Hindlimb muscle (tissue), 1 donor: ENCODE measurements at places on chromosomes 2 and 18.

GRCh38 chr2:152396763-152397162 is 61.8 kb downstream of the FMNL2 start:
- DNase-seq, result no peak

DNA sequence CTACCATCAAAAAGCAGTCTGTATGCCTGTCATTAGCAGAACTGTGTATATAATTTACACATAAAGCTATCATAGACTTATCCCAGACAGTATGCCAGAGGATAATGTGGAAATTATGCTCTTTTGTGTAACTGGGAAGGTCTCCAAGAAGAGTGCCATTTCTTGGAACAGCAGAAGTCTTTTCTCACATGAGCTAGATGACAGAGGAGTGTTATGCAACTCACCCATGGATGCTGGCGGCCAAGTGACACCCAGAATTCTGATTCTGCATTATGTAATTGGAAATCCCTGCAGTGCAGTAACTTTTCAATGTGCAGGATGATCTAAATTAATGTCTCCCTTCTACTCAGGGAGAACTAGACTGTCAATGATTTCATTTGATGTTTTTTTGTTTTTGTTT is 160.0 kb downstream of the UBE2E3 start:
- DNase-seq, result no peak

DNA sequence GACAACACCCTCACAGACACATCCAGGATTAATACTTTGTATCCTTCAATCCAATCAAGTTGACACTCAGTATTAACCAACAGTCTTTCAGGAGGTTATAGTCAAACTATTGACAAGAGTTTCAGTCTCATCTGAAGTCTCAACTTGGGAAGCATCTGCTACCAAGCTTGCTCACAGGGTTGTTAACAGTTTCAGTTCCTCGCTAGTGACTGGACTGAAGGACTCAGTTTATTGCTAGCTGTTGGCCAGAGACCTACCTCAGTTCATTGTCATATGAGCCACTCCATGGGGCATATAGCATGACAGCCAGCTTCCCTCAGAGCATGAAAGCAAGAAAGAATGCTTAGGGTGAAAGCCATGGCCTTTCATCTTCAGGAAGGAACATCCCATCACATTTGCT is 228.6 kb downstream of the EPHA4 start:
- no peak for DNase-seq

GRCh38 chr2:3867469-3867868 is 164.1 kb downstream of the DCDC2C start:
- no peak for DNase-seq

DNA sequence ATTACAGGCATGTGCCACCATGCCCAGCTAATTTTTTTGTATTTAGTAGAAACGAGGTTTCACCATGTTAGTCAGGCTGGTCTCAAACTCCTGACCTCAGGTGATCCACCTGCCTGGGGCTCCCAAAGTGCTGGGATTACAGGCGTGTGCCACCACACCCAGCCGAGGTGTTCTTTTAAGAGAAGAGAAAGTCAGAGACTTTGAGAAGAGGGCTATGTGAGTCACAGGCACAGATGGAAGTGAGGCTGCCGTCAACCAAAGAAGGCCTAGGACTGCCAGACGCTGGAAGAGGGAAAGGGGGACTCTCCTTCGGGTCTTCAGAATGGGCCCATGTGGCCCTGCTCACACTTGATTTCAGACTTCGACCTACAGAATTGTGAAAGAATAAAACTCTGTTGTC is 67.2 kb upstream of the SH3BP4 start:
- no peak for DNase-seq

DNA sequence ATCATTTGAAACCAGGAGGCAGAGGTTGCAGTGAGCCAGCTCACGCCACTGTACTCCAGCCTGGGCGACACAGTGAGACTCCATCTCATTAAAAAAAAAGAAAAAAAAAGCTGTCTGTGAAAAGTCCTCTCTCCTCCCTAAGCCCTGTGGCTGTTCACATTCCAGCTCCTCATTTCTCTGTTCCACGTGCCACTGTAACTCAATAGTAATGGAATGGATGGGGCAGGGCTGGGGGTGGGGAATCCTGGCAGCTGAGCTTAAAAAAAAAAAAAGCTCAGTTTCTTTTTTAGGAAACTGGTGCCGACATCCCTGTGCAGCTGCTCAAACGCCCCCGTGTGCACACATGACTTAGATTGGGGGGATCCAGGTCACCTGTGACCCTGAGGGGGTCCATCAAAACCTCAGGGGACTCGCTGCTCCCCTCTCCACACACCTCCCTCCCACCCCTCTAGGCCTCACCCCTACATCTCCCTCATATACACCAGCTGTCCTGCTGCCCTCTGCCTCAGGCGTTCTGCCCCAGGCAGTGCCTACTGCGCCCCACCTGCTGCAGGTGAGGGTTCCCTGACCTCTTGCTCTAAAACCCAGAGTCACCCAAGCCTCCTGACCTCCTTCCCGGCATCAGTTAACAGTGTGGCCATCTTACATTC is 255.4 kb downstream of the AGAP1 start:
- DNase-seq, result no peak

DNA sequence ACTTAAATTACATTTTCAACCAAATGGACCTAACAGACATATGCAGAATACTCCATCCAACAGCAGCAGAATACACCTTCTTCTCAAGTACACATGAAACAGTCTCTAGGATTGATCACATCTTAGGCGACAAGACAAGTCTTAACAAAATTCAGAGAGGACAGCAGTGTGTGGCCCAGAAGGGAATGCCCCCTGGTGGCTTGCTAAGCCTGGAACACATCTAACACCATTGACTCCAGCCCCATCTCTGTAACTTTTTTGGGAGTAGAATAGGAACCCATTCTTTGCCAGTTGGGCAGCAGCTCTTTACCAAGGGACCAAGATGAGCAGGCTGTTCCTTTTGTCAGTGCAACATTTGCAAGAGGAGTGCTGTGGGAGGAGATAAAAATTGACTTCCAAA is 249.9 kb downstream of the PLCL1 start:
- DNase-seq, result no peak

- no peak for DNase-seq
Observed at GRCh38 chr18:43159086-43159770, 43.7 kb upstream of the RIT2 start.

DNA sequence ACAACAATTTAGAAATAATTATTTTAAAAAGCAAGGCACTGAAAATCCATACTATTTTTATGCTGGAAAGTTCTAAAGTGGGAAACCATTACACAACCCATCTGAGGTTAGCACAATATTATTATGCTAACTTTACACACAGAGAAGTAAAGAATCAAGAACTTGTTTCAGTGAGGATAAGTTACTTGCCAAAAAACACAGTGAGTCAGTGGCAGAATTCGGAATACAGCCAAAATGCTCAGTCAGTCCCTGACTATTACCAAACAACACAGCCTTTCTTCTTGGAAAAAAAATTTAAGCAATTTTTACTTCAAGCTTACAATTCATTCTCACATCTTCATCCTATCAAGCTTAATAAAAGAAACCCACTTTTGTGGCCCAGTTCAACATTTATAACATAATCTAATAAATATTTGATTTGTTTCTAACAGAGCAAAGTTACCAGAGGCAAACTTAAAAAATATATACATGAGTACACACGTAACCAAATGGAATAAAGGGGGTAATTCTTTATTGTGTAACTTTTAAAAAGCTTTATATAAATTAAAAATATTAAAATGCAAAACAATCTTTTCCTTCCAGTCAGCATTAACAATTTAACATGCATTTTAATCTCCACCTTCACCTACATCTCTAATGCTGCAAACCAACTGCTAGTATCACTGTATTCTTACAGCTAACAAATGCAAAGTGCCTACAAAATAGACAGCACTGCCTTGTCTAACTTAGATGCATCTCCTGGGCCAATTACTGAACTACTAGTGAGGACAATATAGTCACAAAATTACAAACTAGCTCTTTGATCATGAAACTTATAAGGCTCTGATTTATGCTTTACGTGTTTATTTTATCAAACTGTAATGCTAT is 55.2 kb downstream of the CCDC88A start:
- peak; percentile 66 for DNase-seq

- no peak for DNase-seq
Observed at GRCh38 chr18:12233378-12233777, 20.8 kb upstream of the CIDEA start.
